ENCODE measurements at places on chromosomes 6 and 20.

DNA sequence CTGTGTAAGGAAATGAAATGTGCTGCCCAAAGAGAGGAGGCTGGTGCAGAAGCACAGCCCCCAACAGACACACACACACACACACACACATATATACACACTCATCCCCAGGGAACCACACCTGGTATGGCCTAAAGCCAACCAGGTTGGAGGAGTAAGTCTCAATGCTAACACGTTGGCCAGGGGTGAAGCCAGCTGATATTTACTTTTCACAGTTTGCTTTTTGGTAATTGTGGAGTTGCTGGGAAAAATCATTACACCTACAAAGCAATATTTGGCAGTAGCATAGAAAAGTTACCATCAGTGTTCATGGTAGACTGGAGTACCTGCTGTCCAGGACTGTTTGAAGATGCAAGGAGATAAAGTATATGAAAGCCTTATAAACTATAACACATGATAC lies 50.3 kb upstream of the NAA20 start:
- DNase-seq: no peak

GRCh38 chr6:20919677-20920385 lies 385.6 kb downstream of the CDKAL1 start:
- no peak for DNase-seq

GRCh38 chr6:53189554-53189953 lies 40.9 kb upstream of the GCM1 start:
- no peak for DNase-seq

- no peak for DNase-seq
Measured at GRCh38 chr6:40630051-40630450, 42.9 kb upstream of the LRFN2 start.

DNA sequence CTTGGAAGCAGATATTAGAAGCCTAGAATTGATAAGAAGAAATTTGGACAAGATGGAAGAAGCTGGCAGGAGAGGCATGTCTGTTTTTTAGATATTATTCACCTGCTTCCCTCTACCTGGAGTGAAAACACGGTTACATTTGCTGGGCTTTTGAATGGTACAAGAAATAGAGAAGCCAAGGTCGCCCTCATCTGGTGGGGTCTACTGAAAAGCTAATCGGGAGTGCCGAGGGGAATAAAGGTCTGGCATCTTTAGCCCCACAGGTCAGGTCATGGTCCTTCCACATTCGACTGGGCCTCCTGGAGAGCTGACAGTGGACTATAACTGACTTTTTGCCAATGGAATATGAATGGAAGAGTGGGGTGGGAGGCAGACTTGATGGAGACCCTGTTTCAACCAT lies 4.6 kb upstream of the C2 start:
- DNase-seq: no peak

DNA sequence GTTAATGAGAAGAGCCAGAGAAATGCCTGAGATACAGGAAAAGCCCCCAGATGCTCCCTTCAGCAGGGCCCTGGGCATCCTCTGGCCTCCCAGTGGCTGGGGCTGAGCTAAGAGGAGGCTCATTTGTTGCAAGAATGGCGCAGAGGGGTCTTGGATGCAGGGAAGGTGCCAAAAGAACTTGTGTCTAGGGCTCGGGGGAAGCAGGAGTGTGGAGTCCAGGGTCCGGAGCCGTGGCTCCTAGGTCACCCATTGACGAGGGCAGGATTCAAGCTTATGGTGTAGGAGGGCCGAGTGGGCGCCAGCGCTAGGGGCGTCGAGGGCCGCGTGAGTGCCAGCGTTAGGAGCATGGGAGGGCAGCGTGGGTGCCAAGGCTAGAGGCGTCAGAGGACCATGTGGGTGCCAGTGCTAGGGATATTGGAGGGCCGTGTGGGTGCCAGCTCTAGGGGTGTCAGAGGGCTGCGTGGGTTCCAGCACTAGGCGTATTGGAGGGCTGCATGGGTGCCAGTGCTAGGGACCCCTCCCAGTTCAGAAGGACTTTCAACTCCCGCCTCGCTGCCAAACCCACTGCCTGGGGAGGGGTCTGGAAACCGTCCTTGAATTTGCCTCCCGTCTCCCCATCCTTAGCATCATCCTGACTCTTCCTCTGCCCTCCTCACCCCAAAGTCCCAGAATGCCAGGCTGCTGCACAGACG lies 250.5 kb upstream of the AFDN start:
- no peak for DNase-seq

DNA sequence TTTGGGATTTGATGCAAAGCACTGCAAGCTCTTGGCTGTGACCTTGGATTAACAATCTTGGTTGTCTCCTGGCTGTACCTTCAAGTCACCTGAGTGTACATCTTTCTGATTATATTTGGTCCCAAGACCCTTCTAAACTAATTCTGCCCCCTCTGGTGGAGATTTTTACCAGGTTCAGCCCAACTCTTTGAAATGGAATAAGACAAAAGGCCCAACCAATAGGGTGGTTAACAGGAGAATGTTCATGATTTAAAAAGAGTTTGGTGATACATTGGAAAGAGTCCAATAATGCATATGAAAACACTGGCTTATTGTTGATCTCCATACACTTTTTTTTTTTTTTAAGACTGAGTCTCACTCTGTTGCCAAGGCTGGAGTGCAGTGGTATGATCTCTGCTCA lies 77.5 kb upstream of the CD83 start:
- no peak for DNase-seq

- no peak for DNase-seq
Measured at GRCh38 chr6:131382631-131383030, 190.4 kb upstream of the ARG1 start.

- no peak for DNase-seq
Measured at GRCh38 chr20:646107-646867, 6.7 kb downstream of the SRXN1 start.

DNA sequence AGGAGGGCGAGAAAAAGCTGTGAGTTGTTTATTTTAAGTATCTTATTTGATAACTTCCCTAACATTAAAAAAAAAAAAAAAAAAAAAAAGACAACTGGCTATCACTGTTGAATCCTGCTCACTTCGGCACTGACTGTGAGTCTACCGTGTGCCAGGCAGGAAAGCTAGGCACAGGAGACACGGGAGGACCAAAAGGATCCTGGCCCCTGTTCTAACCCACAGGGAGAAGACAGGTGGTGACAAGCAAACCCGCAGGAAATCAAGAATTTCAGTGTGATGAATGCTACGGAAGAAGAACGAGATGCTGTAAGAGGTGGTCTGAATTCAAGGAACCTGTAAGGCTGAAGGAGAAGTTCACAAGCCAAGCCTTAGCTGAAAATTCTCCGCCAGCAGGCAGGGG lies 94.7 kb upstream of the NFATC2 start:
- DNase-seq: no peak

GRCh38 chr6:36019167-36019566 lies 5.3 kb downstream of the SLC26A8 start:
- no peak for DNase-seq

DNA sequence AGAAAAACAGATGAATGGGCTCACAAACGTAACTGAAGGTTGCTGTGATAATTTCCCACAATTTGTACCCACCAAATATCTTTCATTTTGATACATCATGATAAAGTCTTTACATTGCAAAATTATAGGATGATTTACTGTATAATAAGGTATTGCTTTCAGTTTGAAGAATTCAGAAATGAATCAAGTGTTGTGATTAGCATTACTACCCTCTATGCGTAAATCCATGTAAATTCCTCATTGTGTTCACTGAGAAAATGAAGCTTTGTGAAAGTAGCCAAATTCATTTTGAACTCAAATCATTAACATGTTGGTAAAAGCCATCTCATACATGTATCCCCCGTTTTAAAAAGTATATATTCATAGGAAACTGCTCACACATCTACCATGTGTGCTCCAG lies 379.4 kb downstream of the ESR1 start:
- no peak for DNase-seq

- no peak for DNase-seq
Measured at GRCh38 chr6:64990652-64991304, 716.2 kb downstream of the EYS start.

GRCh38 chr20:59785986-59786795 lies 147.2 kb downstream of the SYCP2 start:
- DNase-seq: no peak

DNA sequence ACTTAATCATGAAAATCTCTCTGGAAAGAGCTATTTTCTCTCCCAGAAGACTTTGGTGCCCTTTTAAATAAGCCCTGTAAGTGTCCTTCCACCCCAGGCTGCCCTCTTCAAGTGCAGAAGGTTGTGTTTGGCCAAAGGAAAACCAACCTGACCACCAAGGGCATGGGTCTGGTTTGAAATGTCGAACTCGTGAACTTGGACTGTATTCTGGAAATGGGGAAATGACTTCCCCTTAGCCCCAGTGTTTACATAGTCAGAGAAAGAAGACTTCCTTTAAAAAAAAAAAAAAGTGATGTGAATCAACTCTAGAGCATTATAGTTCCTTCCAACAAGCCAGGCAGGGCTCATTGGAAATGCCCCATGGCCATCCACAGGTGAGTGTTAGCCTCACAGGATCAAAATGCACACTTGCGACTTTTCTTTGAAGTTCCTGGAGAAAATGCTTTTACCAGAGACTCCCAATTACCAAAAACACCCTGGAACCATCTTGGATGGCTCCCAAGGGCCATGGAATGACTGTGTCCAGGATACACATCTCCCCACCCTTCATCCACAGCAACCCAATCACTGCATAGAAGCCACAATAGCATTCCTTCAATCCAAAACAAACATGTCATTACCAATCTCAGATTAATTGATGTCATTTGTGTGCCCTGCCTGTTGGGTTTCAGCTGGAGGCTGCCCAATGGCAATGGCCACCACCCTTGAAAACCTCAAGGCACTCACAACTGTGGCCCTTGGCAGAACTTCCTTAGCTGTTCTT lies 133.8 kb downstream of the CLIC5 start:
- no peak for DNase-seq

- no peak for DNase-seq
Measured at GRCh38 chr6:157061770-157062594, 261.3 kb downstream of the TMEM242 start.

GRCh38 chr6:22583927-22584326 lies 14.6 kb downstream of the HDGFL1 start:
- no peak for DNase-seq

DNA sequence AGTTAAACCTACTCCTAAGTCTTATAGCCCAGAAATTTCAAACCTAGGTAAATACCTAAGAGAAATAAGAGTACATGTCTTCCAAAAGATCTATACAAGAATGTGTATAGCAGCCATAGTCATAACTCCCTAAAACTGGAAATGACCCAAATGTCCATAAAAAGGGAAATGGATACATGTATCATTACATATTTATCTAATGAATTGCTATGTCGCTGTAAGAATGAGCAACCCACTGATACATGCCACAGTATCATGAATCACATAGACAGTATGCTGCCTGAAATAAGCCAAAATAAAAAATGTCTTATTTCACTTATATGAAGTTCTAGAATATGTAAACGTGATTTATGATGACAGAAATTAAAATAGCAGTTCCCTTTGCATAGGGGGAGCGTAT lies 679.5 kb downstream of the MAFB start:
- no peak for DNase-seq

DNA sequence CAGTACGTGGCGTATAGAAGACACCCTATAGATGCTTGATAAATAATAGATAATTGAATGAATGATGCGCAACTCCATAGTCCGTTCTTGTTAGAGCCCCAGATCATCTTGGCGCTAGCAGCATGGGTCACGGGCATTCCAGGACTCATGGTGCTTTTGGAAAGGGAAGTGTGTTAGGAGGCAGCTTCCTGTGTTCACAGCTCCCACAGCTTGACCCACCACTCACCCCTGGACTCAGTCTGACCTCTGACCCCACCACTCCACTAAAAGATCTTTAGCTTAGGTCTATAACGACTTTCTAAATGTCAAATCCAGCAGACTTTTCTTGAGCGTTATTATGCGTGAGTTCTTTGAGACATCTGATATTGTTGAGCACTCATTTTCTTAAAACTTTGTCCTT lies 35.8 kb upstream of the KIF16B start:
- DNase-seq: no peak

- DNase-seq: no peak
Measured at GRCh38 chr6:42958125-42958524, 2.4 kb upstream of the GNMT start.

- no peak for DNase-seq
Measured at GRCh38 chr20:50015636-50015992, 32.8 kb downstream of the SNAI1 start.

- no peak for DNase-seq
Measured at GRCh38 chr6:108363113-108363512, 68.3 kb downstream of the AFG1L start.

GRCh38 chr6:170045563-170045960 lies 245.3 kb downstream of the DLL1 start:
- no peak for DNase-seq

DNA sequence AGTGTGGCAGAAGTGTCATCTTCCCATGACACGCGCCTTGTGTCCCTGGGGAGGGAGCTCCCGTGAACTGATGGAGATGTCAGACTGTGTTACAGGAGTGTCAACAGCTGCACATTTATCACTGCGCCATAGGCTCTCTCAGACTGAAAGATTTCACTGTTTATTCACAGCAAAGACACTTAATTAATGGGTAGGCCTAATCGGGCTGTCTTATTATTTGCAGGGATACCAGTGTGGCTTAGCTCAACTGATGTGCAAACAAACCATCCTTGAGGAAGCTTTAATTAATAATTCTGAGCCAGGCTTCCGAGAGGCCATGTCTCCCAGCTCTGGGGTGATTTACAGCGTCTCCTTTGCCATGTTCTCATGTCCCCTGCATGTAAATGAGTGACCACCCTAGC lies 771.0 kb downstream of the QKI start:
- DNase-seq: no peak

DNA sequence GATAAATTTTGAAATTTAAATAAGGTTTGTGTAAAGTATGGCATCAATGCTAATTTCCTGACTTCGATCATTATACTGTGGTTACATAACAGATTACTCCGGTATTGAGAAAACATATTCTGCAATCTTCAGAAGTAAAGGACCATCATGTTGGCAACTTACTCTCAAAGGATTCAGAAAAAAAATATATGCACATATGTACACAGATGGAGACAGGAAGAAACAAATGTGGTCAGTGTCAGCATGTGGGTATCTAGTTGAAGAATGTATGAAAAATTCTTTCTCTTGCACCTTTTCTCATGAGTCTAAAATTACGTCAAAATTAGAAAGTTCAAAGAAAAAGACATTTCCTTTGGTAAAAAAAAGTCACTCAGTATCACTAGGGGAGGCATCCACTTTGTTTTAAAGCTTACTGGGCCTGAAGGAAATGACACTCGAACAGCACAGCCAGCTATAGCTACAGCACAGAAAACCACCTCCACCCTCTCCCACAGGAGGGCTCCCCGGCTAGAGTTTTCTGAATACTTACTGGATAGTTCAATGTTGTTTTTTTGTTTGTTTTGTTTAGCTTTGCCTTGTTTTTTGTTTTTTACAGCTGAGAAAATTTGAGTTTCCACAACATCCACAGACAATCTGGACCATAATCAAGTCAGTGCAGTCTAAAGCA lies 317.2 kb upstream of the AGPAT4 start:
- no peak for DNase-seq

DNA sequence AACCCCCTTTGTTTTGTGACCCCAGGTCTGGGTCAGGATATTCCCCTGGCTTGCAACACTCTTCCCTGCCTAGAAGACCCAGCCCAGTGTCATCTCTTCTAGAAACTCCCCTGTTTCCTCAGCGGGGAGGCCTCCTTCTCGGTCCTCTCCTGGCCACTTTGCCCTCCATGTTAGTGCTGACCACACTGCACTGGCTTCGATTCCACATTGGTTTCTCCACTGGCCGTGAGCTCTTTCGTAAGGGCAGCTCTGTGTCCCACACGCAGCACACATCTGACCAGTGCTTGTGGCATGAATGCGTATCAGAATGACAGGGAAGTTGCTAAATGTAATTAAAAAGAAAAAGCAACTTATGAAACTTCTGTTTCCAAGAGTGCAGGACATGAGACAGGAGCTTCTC lies 49.4 kb upstream of the FNDC1 start:
- DNase-seq: no peak

- DNase-seq: no peak
Measured at GRCh38 chr6:36126553-36127458, 3.5 kb upstream of the MAPK13 start.

Data from stimulated activated CD8-positive, alpha-beta memory T cell treated with anti-CD3 and anti-CD28 coated beads, Interleukin-2, amount 100 ng/mL, for 1 hour (primary cell).